Thoracic aorta (tissue), 2 donors: ENCODE measurements at places on chromosomes 2 and 18. TPM values are rescaled to one million over a fixed set of nuclear protein-coding genes. Genes with fewer than 3 reads are reported as not detected.
A peak's percentile ranks its signal among the peaks of the same experiment; 100 is the strongest.

GRCh38 chr2:151905963-151906632, 77.9 kb upstream of the ARL5A start:
- no peak for DNase-seq
- H3K27me3 ChIP-seq: no peaks in the 10 kb centered on the region
- H3K4me1 ChIP-seq: peaks cover 44% of the 10 kb centered on the region
- peak overlapping the region; percentile 35 for H3K27ac ChIP-seq
- no peaks in the 10 kb centered on the region for H3K36me3 ChIP-seq

DNA sequence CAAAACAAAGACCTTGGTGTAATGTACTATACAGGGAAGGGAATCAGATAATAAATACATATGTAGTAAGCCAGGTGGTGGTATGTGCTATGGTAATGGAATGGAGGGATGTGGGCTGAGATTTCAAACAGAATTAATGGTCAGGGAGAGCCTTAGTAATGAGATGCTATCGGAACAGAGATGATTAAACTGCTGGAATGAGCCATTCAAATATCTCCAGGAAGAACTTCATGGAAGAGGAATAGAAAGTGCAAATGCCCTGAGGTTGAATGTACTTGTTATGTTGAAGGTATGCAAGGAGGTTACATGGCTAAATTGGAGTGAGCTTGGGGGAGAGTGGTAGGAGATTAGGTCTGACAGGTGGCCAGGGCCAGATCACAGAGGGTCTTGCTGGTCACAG, 5.1 kb downstream of the SERPINB11 start:
- H3K4me1 ChIP-seq: no peaks in the 10 kb centered on the region
- DNase-seq: no peak
- no peaks in the 10 kb centered on the region for H3K27me3 ChIP-seq
- no peaks in the 10 kb centered on the region for H3K36me3 ChIP-seq
- no peak overlapping the region for H3K4me3 ChIP-seq
- no peak overlapping the region for H3K27ac ChIP-seq

- H3K4me3 ChIP-seq: no peak overlapping the region
- H3K27ac ChIP-seq: no peak overlapping the region
- no peak for DNase-seq
- no peaks in the 10 kb centered on the region for H3K27me3 ChIP-seq
Measured at GRCh38 chr2:241030883-241031282, 32.5 kb downstream of the SNED1 start.

DNA sequence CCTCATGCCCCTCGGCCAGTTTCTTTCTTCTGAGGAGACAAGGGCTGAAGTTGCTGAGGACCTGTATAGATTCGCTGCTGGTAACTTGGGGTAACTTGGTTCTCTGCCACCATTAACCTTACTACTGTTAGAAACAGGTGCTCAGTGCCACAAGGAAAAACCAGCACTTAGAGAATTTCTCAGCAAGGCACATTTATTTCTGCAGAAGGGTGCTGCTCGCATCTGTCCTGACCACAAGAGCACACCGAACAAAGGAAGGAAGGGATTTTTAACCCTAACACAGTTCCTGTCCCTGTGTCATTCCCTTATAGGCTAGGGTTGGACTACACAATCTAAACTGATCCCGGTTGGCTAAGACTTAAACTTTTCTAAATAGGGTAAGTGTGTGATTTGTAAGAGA, 154.1 kb downstream of the SOCS6 start:
- no peak for DNase-seq
- no peaks in the 10 kb centered on the region for H3K36me3 ChIP-seq
- H3K4me3 ChIP-seq: no peak overlapping the region
- no peaks in the 10 kb centered on the region for H3K27me3 ChIP-seq
- H3K27ac ChIP-seq: no peak overlapping the region
- no peaks in the 10 kb centered on the region for H3K4me1 ChIP-seq

DNA sequence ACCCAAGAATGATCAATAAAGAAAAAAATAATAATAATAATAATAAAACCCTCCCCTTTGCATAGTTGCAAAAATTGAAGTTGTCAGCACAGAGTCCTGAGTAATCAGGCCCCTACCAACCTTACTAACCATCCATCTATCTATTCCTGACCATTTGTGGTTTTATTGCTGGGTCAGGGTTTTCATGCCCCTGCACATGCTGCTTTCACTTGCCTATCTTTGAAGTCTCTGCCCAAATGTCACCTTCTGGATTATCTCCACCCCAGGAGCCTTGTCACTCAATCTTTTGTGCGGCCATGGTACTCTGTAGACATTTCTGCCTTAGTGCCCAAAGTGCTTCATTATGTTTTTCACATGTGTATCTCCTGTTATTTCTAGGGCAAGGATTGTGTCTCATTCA, 35.1 kb downstream of the SLC30A6 start:
- no peak overlapping the region for H3K27ac ChIP-seq
- DNase-seq: no peak
- no peaks in the 10 kb centered on the region for H3K27me3 ChIP-seq

GRCh38 chr2:187890690-187891089, 336.5 kb upstream of the TFPI start:
- DNase-seq: no peak
- no peak overlapping the region for H3K27ac ChIP-seq
- H3K27me3 ChIP-seq: no peaks in the 10 kb centered on the region
- no peaks in the 10 kb centered on the region for H3K36me3 ChIP-seq

- H3K4me1 ChIP-seq: no peaks in the 10 kb centered on the region
- no peaks in the 10 kb centered on the region for H3K36me3 ChIP-seq
- no peak for DNase-seq
- no peak overlapping the region for H3K4me3 ChIP-seq
Measured at GRCh38 chr2:175478096-175478768, 296.7 kb upstream of the ATP5MC3 start.

The RIT2 gene
- total RNA-seq: not detected

DNA sequence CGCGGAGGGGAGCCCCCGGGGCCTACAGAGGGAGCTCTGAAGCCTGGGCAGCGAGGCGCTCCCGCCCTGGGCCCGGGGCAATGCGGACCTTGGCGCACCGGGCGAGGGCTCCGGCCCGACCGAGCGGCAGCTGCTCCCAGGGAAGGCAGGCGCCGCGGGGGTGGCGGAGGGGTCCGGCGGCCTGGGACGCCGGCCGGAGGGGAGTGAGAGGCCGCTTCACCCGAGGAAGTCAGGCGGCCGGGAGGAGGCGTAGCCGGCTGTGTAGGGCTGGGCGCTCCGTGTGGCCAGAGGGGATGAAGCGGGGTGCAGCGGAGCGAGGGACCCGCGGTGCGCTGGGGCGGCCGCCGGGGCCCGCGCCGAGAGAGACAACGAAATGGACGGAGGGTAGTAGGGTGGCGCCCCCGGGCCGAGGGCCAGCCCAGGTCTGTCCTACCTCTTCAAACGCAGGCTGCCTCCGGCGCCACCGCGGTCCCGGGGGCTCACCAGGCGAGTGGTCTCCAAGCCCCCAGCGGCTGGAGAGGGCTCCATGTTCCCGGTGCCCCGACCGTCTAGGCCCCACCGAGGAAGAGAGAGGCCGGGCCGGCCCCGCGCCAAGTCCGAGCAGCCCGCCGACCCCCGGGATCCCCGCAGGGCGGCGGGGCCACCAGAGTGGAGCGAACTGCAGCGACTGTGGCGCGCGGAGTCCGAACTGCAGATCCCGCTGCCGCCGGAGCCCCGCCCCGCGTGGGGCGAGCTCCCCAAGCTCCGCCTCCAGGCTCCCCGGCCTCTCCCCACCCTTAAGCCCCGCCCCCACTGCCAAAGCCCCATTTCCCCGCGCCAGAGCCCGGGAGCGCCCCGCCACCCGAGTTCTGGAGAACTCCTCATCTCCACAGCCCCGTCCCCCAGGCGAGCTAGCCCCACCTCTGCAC, at the start of gene SLC30A3:
SLC30A3 (minus strand) TSS at position 669 of the 908 bp plus-strand sequence; CDS start at position 528, 141 bp downstream.
- H3K27ac ChIP-seq: no peak within 1 kb of the TSS
- H3K4me1 ChIP-seq: peaks cover 11% of the 10 kb centered on the region
- H3K36me3 ChIP-seq: no peaks in the 10 kb centered on the region

GRCh38 chr2:27765621-27766286, 5.8 kb upstream of the MRPL33 start:
- no peaks in the 10 kb centered on the region for H3K4me1 ChIP-seq
- H3K27me3 ChIP-seq: no peaks in the 10 kb centered on the region
- H3K27ac ChIP-seq: no peak overlapping the region
- no peak for DNase-seq
- no peaks in the 10 kb centered on the region for H3K36me3 ChIP-seq

The GATA6 gene
- total RNA-seq: 92.7 TPM

The IL36RN gene
- not detected for total RNA-seq

DNA sequence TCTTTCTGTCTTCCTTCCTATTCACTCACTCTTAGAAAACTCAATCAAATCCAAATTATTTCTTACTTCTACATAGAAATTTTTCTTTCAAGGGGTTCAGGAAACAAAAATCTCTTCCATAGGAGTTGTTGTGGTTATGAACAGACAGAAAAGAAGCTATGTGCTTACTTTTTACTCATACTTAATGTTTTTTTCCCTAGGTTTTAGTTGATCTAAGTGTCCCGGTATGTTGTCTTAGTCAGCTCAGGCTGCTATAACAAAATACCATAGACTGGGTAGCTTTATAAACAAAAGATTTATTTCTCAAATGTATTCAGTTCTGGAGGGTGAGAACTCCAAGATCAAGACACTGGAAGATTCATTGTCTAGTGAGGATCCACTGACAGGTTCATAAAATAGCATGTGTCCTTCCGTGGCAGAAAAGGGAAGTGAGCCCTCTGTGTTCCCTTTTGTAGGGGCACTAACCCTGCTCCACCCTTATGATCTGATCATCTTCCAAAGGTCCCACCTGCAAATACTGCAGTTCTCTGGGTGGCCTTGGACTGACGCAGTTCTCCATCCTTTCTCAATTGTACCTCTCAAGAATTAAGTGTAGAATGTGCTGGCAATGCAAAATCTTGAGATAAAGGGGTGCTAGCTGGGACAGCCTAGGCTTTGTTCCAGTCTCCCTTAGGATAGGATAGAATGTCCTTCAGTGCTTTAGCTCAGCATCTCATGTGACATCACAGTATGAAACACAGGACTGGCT, 14.4 kb upstream of the VRK2 start:
- H3K27ac ChIP-seq: no peak overlapping the region
- no peaks in the 10 kb centered on the region for H3K4me1 ChIP-seq
- no peak for DNase-seq

GRCh38 chr2:29227935-29228675, 112.9 kb downstream of the CLIP4 start:
- no peak overlapping the region for H3K4me3 ChIP-seq
- DNase-seq: no peak
- H3K27me3 ChIP-seq: no peaks in the 10 kb centered on the region
- no peak overlapping the region for H3K27ac ChIP-seq

The SLC38A11 gene
- 2.0 TPM for total RNA-seq

GRCh38 chr2:8081130-8081529, 600.7 kb upstream of the ID2 start:
- H3K4me1 ChIP-seq: no peaks in the 10 kb centered on the region
- no peaks in the 10 kb centered on the region for H3K36me3 ChIP-seq
- H3K4me3 ChIP-seq: no peak overlapping the region
- no peak for DNase-seq
- H3K27me3 ChIP-seq: no peaks in the 10 kb centered on the region

The CXCR4 gene
- total RNA-seq: 42.2 TPM

The SPHKAP gene
- 0.07 TPM for total RNA-seq

The ACTR3 gene
- total RNA-seq: 177 TPM

DNA sequence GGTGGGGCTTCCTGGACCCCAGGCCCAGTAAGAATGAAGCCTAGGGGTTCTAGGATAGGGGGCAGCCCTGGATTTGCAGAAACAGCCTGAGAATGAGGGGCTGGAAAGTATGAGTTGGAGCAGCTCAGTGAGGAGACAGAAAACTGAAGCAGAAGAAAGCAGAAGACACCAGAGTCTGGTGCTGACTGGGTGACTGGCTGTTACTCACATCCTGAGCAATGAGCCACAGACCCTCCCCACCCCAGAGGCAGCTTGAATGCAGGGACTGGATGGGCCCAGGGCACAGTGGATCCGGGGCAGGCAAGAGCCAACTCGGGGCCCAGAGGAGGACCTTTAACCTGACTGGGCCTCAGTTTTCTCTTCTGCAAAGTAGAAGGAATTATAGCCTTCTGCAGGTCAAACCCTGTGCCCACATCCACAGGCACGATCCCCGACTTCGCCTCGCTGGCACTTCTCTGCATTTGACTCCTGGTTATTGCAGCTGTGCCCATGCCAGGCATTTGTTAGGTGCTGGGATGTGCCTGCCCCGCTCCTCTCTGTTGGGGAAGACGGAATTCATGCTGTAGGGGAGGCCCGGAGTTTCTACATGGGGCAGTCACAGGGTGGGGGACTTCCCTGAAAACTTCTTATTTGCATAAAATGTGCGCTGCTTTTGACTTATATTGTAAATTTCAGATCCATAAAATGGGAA, 8.5 kb downstream of the STEAP3 start:
- no peaks in the 10 kb centered on the region for H3K4me1 ChIP-seq
- no peak overlapping the region for H3K4me3 ChIP-seq
- no peak overlapping the region for H3K27ac ChIP-seq
- no peak for DNase-seq
- no peaks in the 10 kb centered on the region for H3K27me3 ChIP-seq

DNA sequence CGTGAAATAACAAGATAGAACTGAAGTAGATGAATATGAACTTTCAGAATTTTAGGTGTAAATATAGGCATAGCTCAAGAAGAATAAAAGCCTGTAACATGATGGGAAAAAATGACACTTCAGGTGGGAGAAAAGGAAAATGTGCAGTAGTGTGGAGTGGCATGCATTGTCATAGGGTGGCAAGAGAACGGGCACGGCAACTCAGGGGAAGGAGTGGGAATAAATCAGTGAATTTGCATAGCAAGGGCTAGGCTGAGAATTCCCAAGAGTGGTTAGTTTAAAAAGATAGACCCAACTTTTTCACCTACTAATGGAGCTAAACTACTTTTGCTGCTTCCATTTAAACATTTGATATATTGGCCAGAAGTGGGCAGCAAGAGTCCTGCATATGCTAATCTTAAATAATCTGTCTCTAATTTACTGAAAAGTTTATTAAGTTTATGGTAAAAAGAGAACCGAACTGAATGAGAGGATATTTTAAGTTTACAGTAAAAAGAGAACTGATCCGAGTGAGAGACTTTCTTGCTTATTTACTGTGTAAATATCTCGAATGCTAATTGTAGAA, 228.1 kb downstream of the CTNNA2 start:
- H3K27ac ChIP-seq: no peak overlapping the region
- DNase-seq: no peak
- H3K4me3 ChIP-seq: no peak overlapping the region
- H3K36me3 ChIP-seq: no peaks in the 10 kb centered on the region

DNA sequence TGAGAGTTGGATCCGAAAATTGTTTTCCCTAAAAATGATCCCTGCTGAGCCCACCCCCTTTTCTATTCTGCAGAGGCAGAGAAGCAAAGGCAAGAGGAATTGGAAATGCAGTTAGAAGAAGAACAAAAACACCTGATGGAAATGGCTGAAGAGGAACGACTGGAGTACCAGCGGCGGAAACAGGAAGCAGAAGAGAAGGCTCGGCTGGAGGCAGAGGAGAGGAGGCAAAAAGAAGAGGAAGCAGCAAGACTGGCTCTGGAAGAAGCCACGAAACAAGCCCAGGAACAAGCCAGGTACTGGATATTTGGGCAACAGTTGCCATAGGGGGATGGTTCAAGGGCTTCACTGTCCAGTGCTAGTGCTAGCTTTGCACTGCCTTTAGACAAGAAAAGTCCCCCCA, 41.7 kb downstream of the SUMO1 start:
- H3K36me3 ChIP-seq: no peaks in the 10 kb centered on the region
- H3K4me1 ChIP-seq: no peaks in the 10 kb centered on the region
- H3K4me3 ChIP-seq: no peak overlapping the region
- no peaks in the 10 kb centered on the region for H3K27me3 ChIP-seq

The GRHL1 gene
- total RNA-seq: 0.41 TPM

The HSPD1 gene
- total RNA-seq: 48.9 TPM

The REG3G gene
- not detected for total RNA-seq

The BOLL gene
- total RNA-seq: not detected
